ENCODE measurements at places on chromosomes 2 and 18.

- DNase-seq: no peak
Observed at GRCh38 chr18:40698129-40698528, 1256.9 kb upstream of the PIK3C3 start.

GRCh38 chr2:99489063-99489760 lies 605 bp downstream of the REV1 start:
- peak; percentile 32 for DNase-seq

DNA sequence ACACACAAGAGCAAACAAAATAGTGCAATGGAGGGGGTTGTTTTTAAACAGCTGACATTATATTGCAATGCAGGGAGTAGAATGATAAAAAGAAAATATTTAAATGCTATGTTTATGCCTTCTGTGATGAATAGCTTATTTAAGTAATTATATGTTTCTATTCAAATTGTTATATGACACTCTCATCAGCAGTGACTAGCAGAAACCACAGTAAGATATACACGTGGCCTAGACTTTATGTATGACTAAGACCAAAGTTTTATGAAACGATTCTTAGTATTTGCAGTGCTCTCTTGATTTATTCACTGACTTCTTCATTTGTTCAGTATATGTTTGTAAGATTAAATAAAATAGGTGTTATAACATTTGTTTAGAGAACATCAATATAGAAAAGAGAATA lies 26.1 kb upstream of the C1D start:
- DNase-seq: no peak

GRCh38 chr2:108345951-108346350 lies 31.8 kb upstream of the SULT1C4 start:
- no peak for DNase-seq

DNA sequence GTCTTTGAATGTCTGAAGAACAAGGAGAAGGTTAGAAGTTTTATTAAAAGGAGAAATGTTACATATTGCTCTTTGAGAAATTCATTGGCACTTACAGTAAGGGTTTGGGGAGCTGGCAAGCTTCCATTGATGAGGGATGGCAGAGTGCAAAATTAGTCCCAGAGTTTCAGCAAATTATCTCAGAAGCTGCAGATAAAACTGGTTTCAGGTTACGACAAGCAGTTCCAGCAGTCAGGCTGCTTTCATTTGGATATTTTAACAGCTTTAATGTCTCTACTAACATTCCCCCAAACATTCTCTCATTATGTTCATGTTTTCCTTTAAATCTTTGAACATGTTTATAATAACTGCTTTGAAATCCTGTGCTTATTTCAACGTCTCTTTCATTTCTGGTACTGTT lies 153.1 kb downstream of the TTC27 start:
- no peak for DNase-seq

DNA sequence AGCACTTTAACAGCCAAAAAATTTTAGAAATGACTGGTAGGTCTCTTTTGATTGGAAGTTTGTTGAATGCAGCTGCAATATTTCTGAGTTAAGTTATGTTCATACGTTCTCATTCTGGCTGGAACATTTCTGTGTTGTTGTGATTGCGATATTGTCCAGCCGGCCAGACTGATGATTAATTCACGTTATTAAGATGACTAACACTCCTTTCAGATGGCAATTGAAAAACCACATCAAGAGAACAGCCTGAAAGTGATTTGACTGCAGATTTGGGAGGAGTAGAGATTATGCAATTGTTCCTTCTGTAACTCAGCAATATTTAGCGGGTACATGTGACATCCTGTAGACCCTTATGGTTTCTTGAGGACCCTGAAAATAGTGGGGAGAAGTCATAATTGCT lies 133.7 kb downstream of the FBXO15 start:
- no peak for DNase-seq

GRCh38 chr2:157439824-157440186 lies 4.1 kb downstream of the CYTIP start:
- DNase-seq: no peak

DNA sequence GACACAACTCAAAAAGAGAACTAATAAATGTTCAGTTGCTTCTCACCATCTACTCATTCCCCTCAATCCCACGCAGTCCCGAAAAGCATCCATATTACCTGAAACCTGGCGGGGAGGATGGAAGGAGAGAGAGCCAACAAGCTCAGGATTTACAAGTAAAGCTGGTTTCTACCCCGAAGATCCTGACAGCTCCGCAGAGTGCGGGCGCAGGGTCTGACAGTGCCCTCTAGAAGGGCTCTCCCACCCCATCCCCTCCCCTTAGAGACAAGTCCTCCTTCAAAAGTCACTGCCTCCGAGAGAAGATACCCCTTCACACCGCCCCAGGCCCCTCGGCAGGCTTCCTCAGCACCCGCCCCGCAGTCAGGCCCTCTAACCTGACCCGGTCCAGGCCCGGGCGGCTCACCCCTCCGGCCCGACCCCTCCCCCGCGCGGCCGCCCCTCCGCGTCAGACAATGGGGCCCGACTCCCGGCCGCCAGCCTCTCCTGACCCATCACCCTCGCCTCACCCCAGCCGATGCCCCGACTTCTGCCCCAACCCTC lies 550 bp downstream of the RAB1A start:
- DNase-seq: peak; percentile 15

- DNase-seq: peak; percentile 44
Observed at GRCh38 chr2:96116879-96117533, 635 bp upstream of the ADRA2B start.

DNA sequence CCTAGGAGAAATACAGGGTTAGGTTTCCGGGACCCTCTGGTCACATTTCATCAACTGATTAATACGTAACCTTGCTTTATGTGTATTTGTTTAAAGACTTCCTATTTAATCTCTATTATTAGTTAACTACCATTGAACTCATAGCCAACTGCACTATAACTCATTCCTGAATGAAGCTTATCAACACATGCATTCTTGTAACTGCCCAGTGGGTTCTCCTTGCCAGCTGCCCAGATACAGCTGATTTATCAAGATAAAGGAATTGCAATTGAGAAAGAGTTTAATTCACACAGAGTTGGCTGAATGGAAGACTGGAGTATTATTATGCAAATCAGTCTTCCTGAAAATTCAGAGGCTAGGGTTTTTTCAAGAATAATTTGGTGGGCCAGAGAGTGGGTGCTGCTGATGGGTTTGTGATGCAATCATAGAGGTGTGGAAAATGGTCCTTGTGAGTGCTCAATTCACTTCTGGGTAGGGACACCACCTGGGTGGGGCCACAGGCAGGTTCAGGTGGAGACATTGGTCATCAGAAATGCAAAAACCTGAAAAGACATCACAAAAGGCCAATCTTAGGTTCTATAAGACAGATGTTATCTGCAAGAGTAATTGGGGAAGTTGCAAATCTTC lies 21.1 kb upstream of the NOSTRIN start:
- DNase-seq: no peak

GRCh38 chr18:80133124-80133523 lies 24.1 kb downstream of the ADNP2 start:
- DNase-seq: no peak

DNA sequence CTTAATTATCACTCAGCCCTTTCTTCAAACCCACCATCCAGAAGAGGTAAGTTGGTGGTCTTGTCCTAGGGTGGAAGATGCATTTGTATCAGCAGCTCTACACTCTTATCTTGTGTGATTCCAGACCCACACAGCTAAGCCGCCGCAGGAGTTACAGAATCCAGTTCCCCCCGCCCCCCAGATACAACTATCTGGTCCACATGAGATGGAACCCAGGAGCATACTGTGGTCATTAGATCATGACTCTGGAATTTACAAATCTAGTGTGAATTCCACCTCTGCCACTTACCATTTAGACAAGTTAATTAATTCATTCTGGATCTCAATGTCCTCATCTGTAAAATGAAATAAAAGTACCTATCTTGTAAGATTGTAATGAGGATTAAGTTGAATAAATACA lies 486.4 kb downstream of the BCL11A start:
- no peak for DNase-seq

GRCh38 chr2:136116813-136117390 lies 1.0 kb downstream of the CXCR4 start:
- DNase-seq: peak; percentile 57

- no peak for DNase-seq
Observed at GRCh38 chr2:39524756-39525635, 87.9 kb upstream of the MAP4K3 start.

DNA sequence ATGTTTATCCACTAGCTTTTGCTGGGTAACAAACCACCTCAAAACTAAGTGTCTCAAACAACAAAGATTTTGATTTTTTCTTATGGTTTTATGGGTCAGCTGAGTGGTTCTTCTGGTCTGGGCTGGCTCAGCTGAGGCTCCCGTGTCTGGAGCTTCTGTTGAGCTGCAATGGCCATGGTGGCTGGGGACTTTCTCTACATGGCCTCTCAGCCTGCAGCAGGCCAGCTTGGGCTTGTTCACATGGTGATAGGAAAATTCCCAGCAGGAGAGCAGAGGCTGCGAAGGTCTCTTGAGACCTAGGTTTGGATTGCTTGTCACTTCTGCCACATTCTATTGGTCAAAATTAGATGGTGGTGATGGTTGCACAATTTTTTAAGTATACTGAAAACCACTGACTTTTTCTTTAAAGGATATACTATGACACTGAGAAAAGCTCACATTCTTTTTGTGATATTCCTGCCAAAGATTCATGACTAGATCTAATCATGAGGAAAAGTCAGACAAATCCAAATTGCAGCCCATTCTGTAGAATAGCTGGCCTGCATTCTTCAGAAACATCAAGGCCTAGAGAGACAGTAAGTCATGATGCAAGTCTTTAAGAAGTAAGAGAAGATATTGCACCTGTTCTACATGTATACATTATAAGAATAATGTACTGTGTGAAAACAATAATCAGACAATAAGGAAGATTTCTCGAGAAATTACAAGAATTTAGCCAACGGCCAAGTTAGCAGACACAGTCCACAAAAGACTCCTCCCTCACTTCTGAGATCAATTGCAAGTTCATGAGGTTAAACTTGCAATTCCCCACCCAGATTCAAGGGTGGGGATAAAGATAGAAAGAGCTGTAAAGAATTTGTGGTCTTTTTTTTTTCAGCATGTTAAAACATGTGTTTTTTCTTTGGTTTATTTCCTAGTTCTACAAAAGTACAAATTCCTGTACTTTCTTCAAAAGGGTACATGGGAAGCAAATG lies 35.0 kb upstream of the IL1R2 start:
- DNase-seq: no peak

GRCh38 chr2:67514515-67514914 lies 117.4 kb downstream of the ETAA1 start:
- no peak for DNase-seq

DNA sequence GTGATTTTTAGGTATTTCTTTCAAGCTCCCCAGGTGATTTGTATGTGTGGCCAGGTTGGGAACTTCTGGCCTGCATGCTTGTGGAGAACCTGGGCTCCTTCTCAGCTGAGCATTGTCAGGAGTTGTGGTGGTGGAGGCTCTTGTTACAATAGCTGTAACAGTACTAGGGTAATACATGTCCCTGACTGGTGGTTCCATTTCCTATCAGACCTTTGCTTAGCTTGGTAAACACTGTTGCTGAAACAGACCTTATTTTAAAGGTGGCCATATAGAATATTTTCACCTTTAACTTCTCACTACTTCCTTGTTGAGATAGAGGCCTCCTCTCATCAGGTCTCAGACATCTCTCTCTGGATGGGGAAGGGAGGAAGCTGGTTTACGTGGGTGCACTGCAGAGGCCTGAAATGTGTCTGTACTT lies 79.2 kb downstream of the SETBP1 start:
- DNase-seq: no peak

DNA sequence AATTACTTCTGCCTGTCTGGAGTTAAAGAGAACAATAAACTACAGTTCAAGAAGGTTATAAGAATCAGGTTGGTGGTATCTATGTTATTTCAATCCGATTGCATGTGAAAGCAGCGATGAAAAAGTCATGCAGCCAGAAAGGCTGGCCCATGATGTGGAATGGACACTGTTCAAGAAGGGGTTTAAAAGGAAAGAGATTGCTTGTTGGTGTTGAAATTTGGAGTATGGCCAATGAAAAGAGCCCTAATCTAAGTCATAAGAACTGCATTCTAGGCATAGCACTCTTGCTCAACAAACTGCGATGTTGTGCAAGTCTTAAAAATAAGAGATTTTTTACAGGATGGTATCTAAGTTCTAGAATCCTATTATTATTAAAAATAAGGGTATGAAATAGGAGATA lies 61.3 kb downstream of the EFEMP1 start:
- DNase-seq: no peak

GRCh38 chr2:218658671-218659257 lies 659 bp downstream of the ZNF142 start:
- DNase-seq: peak; percentile 37

DNA sequence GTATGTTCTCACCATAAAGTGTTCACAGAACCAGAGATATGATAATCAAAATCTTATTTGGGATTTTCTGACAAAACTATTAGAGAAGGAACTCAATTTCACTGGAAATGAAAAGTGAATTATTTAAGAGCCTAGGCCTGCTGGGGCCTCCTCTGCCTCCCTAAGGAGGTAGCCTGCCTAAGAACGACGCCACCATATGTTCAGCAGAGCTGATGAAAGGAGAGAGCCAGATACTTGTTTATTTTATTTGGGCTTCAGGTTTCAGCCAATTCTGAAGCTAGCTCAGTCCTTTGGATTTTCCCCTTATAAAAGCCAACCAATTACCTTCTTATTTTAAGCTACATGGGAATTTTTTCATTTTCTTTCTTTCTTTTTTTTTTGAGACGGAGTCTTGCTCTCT lies 433.1 kb upstream of the MAP2 start:
- DNase-seq: no peak

GRCh38 chr2:17208511-17208910 lies 309.7 kb downstream of the RAD51AP2 start:
- no peak for DNase-seq

- no peak for DNase-seq
Observed at GRCh38 chr2:143140864-143141661, 11.8 kb downstream of the ARHGAP15 start.

GRCh38 chr2:216915557-216916150 lies 55.8 kb upstream of the TNP1 start:
- DNase-seq: no peak

- DNase-seq: no peak
Observed at GRCh38 chr2:154556146-154556545, 142.3 kb upstream of the KCNJ3 start.

- DNase-seq: no peak
Observed at GRCh38 chr18:23141104-23141999, 6.1 kb downstream of the CABLES1 start.

DNA sequence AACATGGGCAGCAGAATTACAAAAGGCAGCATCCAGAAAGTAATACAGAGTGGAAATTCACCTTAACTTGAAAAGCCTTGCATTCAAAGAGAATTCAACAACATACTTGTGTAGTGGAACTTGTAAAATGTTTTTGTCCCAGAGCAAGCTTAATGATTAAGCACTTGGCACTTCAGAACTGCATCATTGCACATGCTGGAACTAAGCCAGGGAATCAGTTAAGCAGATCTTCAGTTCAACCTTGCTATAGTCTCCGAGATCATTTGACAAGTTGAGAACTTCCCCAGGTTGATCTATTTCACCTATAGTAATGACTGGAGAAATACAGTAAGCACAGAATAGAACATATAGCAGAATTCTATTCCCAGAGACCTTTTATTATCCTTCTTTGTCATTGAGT lies 1337.2 kb upstream of the NXPH2 start:
- DNase-seq: no peak

- no peak for DNase-seq
Observed at GRCh38 chr18:8277270-8277669, 332.0 kb upstream of the RAB12 start.
